Stimulated activated CD8-positive, alpha-beta memory T cell treated with anti-CD3 and anti-CD28 coated beads, Interleukin-15, amount 100 ng/mL, for 4 hours (primary cell): ENCODE measurements at places on chromosomes 7 and 10.

DNA sequence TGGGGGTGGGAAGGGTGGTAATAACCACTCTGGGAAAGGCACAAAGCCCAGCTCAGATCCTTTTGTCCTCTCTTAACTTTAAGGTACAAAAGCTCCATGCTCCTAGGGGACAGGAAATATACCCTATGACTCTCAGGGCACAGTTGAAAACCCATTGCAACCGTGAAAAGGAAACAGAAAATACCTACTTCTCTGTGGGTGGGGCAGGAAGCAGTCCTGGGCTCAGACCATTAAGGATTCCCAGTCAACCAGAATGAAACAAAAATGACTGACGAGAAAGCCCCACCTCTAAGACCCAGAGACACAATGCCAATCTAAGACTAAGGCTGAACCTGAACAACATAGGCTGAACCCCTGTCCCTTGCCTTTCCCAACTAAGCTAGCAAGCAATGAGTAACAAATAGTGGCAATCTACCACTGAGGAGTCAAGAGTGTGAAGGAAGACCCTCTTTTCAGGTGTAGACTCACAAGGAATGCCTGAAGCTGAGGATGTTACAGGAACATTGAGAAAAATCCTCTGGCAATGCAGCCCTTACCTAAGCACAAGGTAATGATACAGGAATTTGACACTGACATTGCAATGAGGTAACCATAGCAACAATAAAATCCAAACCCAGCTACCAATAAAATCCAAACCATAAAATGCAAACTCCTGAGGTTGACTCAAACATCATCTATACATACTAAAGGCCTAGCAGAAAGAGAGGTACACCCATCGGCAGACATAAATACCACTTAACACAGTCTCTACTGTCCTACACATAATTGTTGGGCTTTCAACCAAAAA is 380.1 kb downstream of the HPSE2 start:
- DNase-seq = no peak

- DNase-seq = no peak
Observed at GRCh38 chr7:71144963-71145362, 13.0 kb downstream of the GALNT17 start.

GRCh38 chr10:72539137-72539536 is 86.7 kb downstream of the MICU1 start:
- DNase-seq = no peak

DNA sequence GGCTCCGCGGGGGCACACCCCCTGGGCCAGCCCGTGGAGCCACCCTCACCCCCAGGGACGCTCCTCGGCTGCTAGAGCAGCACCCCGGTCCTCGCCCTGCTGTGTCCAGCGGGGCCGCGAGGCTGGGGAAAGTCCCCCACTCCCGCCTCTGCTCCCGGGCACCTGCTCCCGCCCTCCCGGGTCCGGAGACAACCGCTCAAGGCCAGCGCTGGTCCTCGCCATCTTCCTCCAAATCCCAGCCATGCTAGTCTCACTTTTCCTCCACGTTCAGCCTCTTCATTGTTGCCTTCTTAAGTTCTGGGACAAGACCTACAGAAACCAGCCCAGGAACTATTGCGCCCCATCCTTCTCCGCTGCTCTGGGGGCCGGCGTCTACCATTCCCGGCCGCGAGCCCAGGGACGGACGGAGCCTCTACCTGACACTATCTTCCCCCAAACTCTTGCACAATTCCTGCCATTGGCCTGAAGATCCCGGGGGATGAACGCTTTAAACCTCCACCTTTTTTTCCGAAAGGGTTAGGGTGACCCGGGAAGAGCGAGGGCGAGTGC is 4.8 kb upstream of the KCP start:
- DNase-seq = no peak

GRCh38 chr10:96584035-96584434 is 2.8 kb downstream of the TM9SF3 start:
- no peak for DNase-seq

DNA sequence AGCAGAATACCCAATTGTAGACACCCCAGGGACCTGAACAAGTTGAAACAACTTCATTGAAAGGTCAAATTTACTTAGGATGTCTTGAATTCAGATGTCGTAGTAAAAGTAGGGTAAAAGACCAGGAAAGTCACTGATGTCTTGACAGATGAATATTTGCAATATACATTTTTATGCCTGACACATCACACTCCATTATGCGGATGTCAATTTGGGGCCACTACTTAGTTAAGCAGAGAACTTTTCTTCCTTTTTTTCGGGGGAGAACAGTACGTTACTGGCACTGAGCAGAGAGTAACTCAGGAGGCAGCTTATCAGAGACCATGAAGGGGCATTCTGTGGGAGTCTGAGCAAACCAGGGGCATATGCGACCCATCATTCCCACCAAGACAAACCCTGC is 4.9 kb downstream of the ITGA8 start:
- no peak for DNase-seq

- DNase-seq = no peak
Observed at GRCh38 chr10:100528123-100528886, 1.4 kb downstream of the NDUFB8 start.
